Fibroblast of skin of abdomen (primary cell): ENCODE measurements at places on chromosomes 7 and 10.

- peak; percentile 94 for DNase-seq
These were observed 26.4 kb downstream of the CDK6 start for GRCh38 chr7:92809760-92810573.

- DNase-seq, result peak; percentile 62
These were observed 4.7 kb upstream of the ARPC1B start for GRCh38 chr7:99369767-99370391.

DNA sequence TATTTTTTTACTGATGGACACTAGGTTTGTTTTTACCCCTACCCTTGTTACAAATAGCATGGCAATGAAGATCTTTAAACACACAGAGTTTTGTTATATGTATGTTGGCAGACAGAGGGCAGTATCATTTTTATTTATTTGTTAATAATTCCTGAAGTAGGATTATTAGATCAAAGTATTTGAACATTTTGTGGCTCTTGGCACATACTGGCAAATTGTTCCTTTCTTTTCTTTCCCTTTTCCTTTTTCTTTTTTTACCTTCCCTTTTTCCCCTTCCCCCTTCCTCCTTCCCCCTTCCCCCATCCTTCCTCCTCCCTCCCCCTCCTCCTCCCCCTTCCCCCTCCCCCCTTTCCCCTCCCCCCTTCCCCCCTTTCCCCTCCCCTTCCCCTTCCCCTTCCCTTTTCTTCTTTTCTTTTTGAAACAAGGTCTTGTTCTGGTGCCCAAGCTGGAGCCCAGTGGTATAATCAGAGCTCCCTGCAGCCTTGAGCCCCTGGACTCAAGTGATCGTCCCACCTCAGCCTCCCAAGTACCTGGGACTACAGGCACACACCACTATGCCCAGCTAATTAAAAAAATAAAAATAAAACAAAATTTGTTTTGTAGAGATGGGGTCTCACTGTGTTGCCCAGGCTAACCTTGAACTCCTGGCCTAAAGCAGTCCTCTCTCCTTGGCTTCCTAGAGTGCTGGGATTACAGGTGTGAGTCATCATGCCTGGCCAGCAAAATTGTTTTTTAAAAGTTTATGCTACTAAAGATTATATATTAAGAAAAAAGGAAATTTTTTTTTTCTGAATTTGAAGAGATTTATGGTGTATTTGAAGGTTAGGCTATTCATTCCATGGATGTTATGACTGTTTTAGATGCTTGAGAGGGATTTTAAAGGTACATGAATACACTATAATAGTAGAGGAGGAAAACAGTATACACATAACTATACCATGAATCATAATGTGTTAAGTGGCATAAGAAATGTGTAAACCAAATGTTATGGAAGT lies 39.3 kb downstream of the SEPTIN7 start:
- peak; percentile 87 for DNase-seq

DNA sequence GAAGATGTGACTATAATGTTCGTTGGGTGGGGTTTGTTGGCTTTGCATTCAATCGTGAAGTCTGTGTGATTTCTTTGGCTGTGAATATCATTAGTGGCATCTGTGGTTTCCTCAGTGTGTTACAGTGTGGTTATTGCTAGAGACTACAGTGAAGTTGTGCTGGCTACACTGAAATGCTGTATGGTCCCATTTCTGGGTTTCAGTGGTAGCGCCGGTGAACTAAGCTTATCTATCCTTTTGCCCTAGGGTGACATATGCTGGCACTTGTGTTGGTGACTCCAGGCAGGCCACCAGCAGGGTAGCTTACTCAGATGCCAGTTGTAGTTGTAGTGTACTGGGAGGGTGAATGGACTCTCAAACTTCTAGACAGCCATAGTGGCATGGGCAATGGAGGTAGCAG lies 259.5 kb downstream of the ANKRD30A start:
- DNase-seq, result no peak

DNA sequence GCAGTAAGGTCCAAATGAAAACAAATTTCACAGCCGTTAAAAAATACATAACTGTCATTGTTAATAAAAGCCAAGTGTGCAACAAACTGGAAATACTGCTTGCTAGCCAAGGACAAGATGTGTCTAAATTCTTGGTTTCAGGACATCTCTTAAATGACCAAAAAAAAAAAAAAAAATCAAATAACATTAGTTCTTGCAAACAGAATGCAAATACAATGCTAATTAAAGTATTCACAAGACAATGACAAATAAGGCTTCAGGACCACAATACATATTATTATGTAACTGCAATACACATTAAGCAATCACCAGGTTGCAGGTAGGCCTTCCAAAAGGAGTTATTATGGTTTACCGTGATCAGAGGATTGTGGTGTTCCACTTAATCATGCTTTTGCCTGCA lies 3.6 kb downstream of the ARHGAP21 start:
- no peak for DNase-seq

DNA sequence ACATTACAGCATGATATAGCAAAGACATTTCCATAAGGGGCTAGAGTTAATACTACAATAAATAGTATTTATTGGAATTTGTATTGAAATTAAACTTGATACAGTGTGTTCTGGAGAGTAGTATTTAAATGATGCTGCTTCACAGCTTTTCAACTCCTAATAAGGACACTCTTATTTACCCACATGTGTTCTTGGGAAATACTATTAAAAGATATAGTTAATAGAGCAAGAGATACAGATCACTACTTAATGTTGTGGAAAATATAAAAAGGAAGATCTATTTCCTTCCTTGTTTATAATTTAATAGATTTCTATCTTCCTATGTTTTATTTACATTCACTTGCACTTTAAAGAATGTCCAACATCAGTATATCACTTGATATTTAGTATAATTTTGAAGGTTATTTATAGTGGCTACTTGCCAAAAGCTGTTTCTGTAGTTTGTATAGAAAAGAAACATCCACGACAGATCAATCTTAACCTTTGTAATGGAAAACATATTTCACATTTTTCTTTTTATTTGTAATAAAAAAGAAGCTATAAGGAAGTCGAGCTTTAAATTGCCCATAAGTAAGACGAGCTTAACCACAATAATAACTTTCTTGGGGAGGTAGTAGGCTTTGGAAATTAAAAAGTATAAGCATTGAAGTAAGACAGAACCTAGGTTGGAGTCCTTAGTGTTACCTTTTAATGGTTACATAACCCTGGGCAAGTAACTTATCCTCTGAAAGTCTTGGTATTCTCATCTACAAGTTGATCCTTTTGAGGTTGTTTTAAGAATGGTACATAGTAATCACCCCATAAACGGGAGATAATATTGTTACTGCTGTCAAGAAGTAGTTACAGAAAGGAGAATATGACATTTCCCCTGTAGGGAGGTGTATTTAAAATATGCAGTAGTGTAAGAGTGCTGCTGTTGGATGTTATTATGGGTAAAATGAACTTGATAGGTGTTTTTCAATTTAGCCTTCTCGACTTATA lies 32.8 kb downstream of the CPED1 start:
- no peak for DNase-seq

- DNase-seq, result no peak
These were observed 289.4 kb downstream of the EXOC4 start for GRCh38 chr7:133542209-133542780.

DNA sequence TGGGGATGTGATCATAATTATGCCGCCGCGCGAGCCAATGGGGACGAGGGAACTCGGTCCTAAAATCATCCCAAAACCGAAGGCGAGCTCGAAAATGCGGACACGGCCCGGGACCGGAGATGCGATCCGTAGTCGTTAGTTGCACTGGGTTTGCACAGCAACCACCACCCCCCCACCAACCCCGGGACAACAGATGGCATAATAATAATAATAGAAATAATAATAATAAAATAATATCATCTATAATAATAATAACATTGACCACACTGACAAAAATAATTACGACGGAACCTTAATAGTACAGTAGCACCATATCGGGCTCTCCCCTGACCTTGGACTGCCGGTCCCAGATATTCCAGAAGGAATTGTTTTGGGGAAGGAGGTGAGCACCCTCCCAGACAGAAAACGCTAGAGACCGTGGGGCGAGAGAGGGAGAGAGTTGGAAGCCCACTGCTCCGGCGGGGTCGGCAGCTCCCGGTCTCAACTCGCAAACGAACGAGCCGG lies 1.1 kb upstream of the EMX2 start:
- DNase-seq, result peak; percentile 91

GRCh38 chr7:140060788-140061606 lies 1.8 kb downstream of the PARP12 start:
- no peak for DNase-seq

DNA sequence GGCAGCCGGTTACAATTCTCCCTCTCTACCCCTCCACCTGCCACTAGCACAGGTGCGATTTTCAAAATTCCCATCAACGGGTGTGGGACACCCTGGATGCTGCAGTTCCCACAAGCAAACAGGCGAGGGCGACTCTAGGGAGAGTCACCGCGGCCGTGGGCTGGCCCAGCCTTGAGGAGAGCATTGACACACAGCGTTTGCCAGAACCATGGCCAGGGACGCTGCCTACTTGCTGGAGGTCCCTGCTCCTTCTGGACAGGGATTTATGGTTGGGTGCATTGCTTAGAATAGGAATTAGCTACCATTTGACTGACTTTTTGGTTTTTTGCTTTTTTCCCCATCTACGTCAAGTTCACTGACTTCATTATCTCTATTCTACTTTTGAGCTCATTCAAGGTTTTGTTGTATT lies 19.0 kb upstream of the CLDN4 start:
- DNase-seq, result peak; percentile 46

DNA sequence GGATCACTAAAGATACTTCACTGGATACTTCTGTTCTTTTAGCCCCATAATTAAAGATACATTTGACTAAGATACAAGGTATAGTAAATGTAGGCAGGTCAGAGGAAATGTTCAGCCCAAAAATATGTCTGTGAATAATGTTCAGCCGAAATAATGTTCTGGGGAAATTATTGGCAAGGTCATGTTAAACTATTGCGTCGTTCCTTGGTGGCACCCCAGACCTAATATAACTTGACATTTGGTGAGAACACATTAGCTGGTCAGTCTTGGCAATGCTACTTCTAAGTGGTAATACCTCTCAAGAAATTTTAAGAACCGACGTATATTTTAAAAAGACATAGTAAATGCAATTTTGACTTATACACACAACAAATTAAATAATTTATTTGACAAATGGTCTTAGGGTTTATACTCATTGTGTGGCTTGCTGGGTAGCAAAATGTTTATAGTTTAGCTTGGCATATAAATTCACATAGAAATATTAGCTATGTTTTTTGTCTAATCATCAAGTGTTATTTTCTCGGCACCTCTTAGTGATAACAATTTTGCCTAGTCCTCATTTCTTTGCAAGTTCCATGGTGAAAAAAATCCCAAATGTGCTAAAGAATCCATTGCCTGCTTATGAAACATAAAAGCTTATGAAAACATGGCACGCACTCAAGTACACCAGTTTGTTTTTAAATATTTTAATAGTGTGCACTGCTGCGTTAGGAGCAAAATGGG lies 270.3 kb upstream of the NEBL start:
- DNase-seq, result no peak

GRCh38 chr10:35821339-35821911 lies 179.3 kb upstream of the FZD8 start:
- peak; percentile 38 for DNase-seq

DNA sequence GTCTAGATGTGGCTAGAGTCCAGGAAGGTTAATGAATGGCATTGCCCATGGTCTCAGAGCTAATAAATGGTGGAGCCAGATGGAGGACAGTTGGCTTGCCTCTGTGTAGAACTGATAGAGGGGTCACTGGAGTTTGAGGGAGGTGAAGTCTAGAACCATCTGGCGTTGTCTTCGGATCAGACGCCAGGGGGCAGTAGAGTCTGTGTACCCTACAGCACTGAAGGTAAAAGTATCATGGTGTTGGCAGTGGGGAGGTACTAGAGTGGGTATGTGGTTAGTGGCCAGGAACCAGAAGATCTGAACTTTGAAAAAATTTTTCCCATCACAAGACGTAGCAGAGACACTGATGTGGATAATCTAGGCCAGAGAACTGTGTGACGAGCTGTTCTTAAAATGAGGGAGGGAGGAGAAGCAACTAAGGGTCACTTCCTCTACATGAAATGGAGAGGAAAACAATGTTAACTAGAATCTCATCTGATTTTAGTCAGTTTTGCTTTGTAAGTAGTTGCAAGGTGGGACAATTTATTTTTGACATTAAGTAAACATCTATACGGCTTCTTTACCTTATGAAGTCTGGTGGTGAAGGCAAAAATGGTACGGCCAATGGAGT lies 227.9 kb upstream of the PRSS58 start:
- no peak for DNase-seq

GRCh38 chr7:99385564-99385963 lies 11.0 kb downstream of the ARPC1B start:
- no peak for DNase-seq

GRCh38 chr10:109769966-109770365 lies 153.3 kb downstream of the XPNPEP1 start:
- DNase-seq, result no peak

- peak; percentile 18 for DNase-seq
These were observed 273.1 kb upstream of the KCND2 start for GRCh38 chr7:119999738-120000475.

DNA sequence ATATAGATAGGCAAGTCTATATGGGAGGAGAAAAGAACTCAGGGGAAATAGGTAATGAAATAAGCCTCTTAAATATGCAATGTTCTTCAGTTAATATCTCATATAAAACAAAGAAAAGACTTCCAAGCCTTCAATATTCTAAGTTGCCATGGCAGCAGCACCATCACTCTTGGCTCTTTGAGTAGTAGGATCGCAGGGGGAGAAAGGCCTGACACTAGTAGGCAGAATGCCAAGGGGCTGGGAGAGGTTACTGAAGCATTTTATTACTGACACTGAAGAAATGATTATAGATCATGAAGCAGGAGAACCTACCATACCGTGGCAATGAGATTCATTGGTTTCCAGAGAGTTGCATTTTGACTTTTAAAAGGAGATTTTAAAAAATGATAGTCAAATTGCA lies 193.9 kb downstream of the NXPH1 start:
- no peak for DNase-seq

- DNase-seq, result peak; percentile 78
These were observed 867.5 kb downstream of the NRG3 start for GRCh38 chr10:82742478-82742877.

- peak; percentile 97 for DNase-seq
These were observed 20.5 kb upstream of the COL1A2 start for GRCh38 chr7:94374231-94374630.

- DNase-seq, result no peak
These were observed 87.2 kb upstream of the UNC5B start for GRCh38 chr10:71124921-71125748.

- peak; percentile 31 for DNase-seq
These were observed 115.6 kb upstream of the MKLN1 start for GRCh38 chr7:131212114-131212513.

- DNase-seq, result peak; percentile 94
These were observed 336.8 kb upstream of the IGFBP3 start for GRCh38 chr7:46257761-46258448.

GRCh38 chr10:24952143-24952706 lies at the start of gene PRTFDC1:
PRTFDC1 (minus strand) TSS chr10:24952606; CDS start chr10:24952575, 31 bp downstream.
- DNase-seq, result peak; percentile 49

GRCh38 chr10:90741926-90742565 lies 115.8 kb downstream of the HTR7 start:
- DNase-seq, result peak; percentile 75
